CD4-positive, CD25-positive, alpha-beta regulatory T cell (primary cell): ENCODE measurements at places on chromosomes 13 and 19.

GRCh38 chr13:74839656-74840055, 642.3 kb downstream of the TBC1D4 start:
- H3K4me1 ChIP-seq, result no peaks in the 10 kb centered on the region
- no peak for DNase-seq
- no peaks in the 10 kb centered on the region for H3K27me3 ChIP-seq
- no peak overlapping the region for H3K4me3 ChIP-seq
- H3K36me3 ChIP-seq, result no peaks in the 10 kb centered on the region

GRCh38 chr13:50326811-50327210, 311.6 kb downstream of the KCNRG start:
- no peak overlapping the region for H3K27ac ChIP-seq
- H3K27me3 ChIP-seq, result no peaks in the 10 kb centered on the region
- no peaks in the 10 kb centered on the region for H3K36me3 ChIP-seq
- no peaks in the 10 kb centered on the region for H3K4me1 ChIP-seq
- no peak for DNase-seq

- no peaks in the 10 kb centered on the region for H3K36me3 ChIP-seq
- no peaks in the 10 kb centered on the region for H3K4me1 ChIP-seq
- H3K27ac ChIP-seq, result no peak overlapping the region
- peaks cover 2% of the 10 kb centered on the region for H3K27me3 ChIP-seq
Measured at GRCh38 chr19:14992780-14993179, 13.1 kb upstream of the SLC1A6 start.

GRCh38 chr19:42362342-42362741, 27.8 kb downstream of the CNFN start:
- H3K27me3 ChIP-seq, result no peaks in the 10 kb centered on the region
- H3K4me1 ChIP-seq, result no peaks in the 10 kb centered on the region
- H3K36me3 ChIP-seq, result no peaks in the 10 kb centered on the region

GRCh38 chr13:99476648-99477047, 24.6 kb upstream of the TM9SF2 start:
- no peak overlapping the region for H3K4me3 ChIP-seq
- no peak overlapping the region for H3K27ac ChIP-seq
- H3K36me3 ChIP-seq, result no peaks in the 10 kb centered on the region
- no peaks in the 10 kb centered on the region for H3K27me3 ChIP-seq
- H3K4me1 ChIP-seq, result no peaks in the 10 kb centered on the region

DNA sequence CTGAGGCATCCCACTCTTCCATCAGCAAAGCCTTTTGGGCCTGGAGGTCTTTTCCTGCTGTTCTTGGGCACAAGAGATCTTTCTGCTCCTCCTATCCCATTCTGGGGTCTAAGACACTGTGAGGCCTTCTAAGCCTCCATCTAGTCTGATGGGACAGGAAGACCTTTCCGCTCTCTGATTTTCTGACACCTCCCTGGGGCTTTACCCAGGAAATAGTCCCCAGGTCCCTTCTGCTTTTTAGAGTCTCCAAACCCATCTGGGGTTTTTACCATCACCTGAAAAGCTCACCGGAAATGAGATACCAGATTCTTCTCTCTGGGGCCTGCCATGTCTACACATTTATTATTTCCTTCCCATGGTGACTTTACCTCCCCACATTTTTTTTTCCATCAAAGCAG, 21.1 kb downstream of the CLEC17A start:
- no peak overlapping the region for H3K27ac ChIP-seq
- no peaks in the 10 kb centered on the region for H3K36me3 ChIP-seq
- no peak for DNase-seq
- peaks cover 6% of the 10 kb centered on the region for H3K4me1 ChIP-seq
- H3K27me3 ChIP-seq, result no peaks in the 10 kb centered on the region
- H3K4me3 ChIP-seq, result no peak overlapping the region

- H3K4me3 ChIP-seq, result no peak overlapping the region
- no peak overlapping the region for H3K27ac ChIP-seq
- H3K4me1 ChIP-seq, result no peaks in the 10 kb centered on the region
- H3K27me3 ChIP-seq, result no peaks in the 10 kb centered on the region
Measured at GRCh38 chr19:6150289-6150688, 14.8 kb downstream of the ACSBG2 start.

DNA sequence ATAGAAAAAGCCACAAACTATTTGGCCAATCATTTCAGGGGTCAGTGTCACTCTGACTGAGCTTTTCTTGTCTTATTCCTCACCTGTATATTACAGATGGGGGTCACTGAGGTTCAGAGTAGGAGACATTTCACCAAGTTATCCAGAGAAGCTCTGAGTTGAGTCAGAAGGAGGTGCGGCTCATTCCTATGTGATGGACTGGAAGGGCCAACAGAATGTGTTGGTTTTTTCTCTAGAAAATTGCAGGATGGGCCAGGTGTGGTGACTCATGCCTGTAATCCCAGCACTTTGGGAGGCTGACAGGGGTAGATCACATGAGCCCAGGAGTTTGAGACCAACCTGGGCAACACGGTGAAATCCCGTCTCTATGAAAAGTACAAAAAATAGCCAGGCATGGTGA, 24.5 kb upstream of the ZNF83 start:
- no peaks in the 10 kb centered on the region for H3K27me3 ChIP-seq
- H3K27ac ChIP-seq, result no peak overlapping the region
- H3K4me3 ChIP-seq, result no peak overlapping the region
- H3K36me3 ChIP-seq, result peaks cover 49% of the 10 kb centered on the region

DNA sequence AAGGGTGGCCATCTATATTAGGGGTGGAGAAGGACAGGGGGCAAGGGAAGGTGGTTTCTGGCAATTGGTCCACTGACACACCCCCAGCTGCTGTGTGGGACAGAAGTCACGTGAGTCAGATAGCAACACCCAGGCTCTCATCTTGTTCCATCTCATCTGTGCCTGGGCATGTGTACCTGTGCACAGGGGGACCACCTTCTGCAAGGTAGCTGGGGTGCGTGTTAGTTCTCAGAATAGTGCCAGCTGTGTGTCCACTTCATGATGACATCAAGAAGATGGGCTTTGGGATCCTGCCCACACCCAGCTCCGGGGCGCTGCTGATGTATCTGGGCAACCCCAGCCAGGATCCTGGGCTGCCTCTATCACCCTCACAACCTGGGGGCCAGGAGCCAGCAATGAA, 38.6 kb downstream of the COL4A2 start:
- H3K4me1 ChIP-seq, result peaks cover 3% of the 10 kb centered on the region
- H3K27me3 ChIP-seq, result no peaks in the 10 kb centered on the region
- no peak for DNase-seq
- no peaks in the 10 kb centered on the region for H3K36me3 ChIP-seq
- no peak overlapping the region for H3K27ac ChIP-seq
- no peak overlapping the region for H3K4me3 ChIP-seq

GRCh38 chr13:112442483-112443090, 66.4 kb downstream of the SPACA7 start:
- H3K4me3 ChIP-seq, result no peak overlapping the region
- H3K27me3 ChIP-seq, result no peaks in the 10 kb centered on the region
- H3K27ac ChIP-seq, result no peak overlapping the region
- no peak for DNase-seq
- H3K4me1 ChIP-seq, result no peaks in the 10 kb centered on the region
- no peaks in the 10 kb centered on the region for H3K36me3 ChIP-seq

DNA sequence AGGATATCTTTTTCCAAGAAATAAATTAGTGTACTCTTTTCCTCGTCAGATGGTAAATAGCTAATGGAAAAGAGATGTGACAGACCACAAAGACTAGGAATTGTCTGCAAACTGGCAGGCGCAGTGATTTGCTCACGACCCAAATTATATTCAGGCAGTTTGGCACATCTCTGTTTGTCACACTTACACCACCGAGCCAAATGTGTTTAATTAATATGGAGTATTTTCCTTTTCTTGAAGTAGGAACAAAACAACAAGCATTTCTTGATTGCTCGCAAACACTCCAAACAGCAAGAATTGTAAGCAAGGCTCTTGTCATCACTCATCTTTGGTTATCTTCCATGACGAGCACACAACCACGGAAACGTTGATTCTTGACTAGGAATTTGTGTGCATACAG, 884.2 kb downstream of the PCDH9 start:
- DNase-seq, result no peak
- H3K36me3 ChIP-seq, result no peaks in the 10 kb centered on the region
- H3K4me3 ChIP-seq, result no peak overlapping the region

DNA sequence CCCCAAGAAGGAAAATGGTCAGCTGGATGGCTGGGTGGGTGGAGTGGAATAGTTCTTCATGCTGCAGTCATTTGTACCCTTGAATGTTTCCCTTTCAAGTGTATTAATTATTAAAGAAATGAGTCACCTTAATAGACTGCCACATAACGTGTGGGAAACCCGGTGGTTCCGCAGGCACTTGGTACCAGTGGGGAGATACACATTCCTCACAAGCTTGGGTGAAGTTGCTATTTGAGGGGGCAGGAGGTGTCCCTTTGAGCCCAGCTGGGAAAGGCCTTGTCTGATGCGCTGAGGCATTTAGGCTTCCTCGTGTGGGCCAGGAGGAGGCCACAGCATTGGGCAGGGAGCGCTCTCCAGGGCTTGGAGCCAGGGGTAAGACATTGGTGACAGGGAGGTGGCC, 57.7 kb downstream of the ATP8A2 start:
- no peaks in the 10 kb centered on the region for H3K27me3 ChIP-seq
- H3K27ac ChIP-seq, result no peak overlapping the region
- no peak overlapping the region for H3K4me3 ChIP-seq
- no peaks in the 10 kb centered on the region for H3K4me1 ChIP-seq
